Cortex of kidney (tissue), 1 donor: ENCODE measurements at places on chromosomes 7 and 10.

GRCh38 chr7:107843184-107843583 lies 40.2 kb upstream of the SLC26A3 start:
- no peak for DNase-seq

GRCh38 chr7:8109196-8110022 lies 140.8 kb downstream of the GLCCI1 start:
- no peak for DNase-seq

DNA sequence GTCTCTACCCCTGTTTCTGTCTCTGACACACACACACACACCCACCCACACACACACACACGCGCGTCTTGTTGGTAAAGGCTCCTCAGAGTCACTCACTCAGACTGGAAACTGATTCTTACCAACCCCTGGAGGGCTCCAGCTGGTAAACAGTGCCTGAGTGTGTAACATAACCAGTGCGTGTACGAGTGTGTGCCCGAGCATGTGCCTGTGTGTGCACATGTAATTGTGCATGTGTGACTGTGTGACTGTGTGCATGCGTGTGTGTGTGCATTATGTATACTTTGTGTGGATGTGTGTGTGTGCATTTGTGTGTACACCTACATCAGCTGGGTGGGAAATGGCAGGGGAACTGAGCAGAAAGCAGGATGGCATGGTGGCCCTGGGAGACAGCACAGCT lies 317.1 kb downstream of the WDR37 start:
- no peak for DNase-seq

DNA sequence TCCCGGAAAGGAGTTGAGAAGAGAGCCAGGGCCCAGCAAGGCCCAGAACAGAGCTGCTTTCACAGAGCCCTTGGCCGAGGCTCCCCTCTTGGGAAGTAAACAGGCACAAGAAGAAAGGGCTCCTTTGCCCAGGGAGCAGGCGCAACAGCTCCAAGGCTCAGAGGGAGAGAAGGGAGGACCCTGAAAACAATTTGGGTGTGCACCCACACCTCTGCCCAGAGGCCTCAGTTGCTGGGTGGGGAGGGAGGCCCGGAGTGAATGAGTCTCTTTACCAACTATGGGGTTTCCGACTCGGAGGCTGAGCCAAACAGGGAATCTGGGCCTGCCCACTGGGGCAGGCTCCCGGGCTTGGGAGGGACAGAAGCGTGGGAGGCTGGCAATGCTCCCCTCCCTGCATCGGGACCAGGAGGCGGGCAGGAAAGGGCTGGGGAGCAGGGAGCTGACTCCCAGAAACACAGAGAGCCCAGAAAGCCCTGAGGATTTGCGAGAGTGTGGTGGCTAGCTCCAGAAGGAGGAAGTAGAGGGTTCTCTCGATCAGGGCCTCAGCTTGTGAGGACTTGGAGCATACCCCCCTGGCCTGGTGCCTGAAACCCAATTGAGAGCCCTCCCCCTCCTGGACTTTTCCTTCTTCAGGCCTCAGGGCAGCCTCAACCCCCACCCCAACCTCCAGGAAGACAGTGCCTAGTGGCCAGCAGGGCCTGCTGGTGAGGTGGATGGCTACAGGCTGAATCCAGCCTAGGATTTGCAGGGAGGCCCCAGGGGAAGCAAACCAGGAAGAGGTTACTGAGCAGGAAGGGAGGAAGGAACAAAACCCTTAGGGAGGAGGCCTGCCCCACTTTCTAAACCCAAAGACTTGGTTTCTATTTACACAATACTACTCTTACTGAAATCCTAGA lies 6.2 kb downstream of the C10orf105 start:
- DNase-seq = no peak

GRCh38 chr7:41822259-41822817 lies 119.4 kb upstream of the INHBA start:
- no peak for DNase-seq

GRCh38 chr10:21363092-21363730 lies 162.3 kb downstream of the SKIDA1 start:
- no peak for DNase-seq

- no peak for DNase-seq
Measured at GRCh38 chr10:209357-209756, 74.1 kb downstream of the ZMYND11 start.
